ENCODE measurements at places on chromosomes 2 and 18. TPM values are rescaled to one million over a fixed set of nuclear protein-coding genes. Genes with fewer than 3 reads are reported as not detected.

CIB4 gene
- total RNA-seq, result not detected

CFAP210 gene
- not detected for total RNA-seq

DNA sequence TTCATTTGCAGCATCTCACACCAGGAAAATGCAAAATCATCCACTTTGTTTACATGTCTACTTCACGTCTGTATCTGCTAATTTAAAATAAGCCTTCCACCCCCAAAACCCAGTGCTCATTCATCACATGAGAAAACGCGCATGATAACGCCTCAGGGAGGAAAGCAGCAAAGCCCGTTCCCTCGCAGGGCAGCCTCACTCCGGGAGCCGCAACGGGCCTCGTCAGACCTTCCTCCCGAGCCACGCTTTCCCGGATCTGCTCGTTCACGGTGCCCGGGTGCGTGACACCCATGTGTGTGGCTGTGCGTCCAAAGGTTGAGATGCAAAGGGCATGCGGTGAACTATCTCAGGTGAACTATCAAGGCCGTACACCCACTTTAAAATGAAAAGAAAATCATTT is 59.8 kb downstream of the NDUFA10 start:
- H3K27ac ChIP-seq, result no peak overlapping the region
- H3K36me3 ChIP-seq, result peaks cover 50% of the 10 kb centered on the region
- DNase-seq, result no peak
- H3K27me3 ChIP-seq, result no peaks in the 10 kb centered on the region

DNA sequence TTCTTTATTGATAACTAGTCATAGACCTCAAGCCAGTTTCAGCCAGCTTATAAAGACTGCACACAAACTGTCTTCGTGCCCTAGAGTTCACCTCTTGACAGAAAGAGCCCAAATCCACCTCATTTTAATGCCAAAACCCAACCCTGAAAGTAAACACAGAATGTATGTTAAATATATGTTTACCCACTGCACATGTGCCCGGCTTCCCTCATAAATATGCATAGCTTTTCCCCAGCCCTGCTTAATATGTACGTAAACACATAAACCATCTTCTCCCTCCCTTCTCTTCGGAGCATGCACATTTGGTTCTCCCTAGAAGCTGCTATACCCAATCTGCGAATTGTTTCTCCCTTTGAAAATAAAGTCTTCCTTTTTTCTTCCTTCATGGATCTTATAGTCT is 73.9 kb upstream of the XIRP2 start:
- no peaks in the 10 kb centered on the region for H3K4me1 ChIP-seq
- no peaks in the 10 kb centered on the region for H3K27me3 ChIP-seq
- no peak overlapping the region for H3K4me3 ChIP-seq
- no peak overlapping the region for H3K27ac ChIP-seq
- no peak for DNase-seq

DNA sequence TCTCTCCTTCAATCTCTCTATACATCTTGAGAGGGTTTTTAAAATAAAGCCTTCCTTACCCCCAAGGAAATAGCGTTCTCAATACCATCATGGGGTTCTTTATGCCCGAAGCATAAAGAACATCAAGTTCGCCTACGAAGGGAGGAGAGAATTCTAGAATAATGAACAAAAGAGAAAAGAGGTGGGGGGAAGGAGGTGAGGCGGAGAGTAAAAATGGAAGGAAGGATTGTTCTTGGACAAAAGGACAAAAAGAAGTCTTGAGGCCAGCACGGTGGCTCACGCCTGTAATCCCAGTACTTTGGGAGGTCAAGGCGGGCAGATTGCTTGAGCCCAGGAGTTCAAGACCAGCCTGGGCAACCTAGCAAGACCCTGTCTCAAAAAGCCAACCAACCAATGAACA is 319.8 kb upstream of the NCKAP5 start:
- H3K4me3 ChIP-seq, result no peak overlapping the region
- no peak overlapping the region for H3K27ac ChIP-seq
- no peak for DNase-seq
- H3K4me1 ChIP-seq, result no peaks in the 10 kb centered on the region

DNA sequence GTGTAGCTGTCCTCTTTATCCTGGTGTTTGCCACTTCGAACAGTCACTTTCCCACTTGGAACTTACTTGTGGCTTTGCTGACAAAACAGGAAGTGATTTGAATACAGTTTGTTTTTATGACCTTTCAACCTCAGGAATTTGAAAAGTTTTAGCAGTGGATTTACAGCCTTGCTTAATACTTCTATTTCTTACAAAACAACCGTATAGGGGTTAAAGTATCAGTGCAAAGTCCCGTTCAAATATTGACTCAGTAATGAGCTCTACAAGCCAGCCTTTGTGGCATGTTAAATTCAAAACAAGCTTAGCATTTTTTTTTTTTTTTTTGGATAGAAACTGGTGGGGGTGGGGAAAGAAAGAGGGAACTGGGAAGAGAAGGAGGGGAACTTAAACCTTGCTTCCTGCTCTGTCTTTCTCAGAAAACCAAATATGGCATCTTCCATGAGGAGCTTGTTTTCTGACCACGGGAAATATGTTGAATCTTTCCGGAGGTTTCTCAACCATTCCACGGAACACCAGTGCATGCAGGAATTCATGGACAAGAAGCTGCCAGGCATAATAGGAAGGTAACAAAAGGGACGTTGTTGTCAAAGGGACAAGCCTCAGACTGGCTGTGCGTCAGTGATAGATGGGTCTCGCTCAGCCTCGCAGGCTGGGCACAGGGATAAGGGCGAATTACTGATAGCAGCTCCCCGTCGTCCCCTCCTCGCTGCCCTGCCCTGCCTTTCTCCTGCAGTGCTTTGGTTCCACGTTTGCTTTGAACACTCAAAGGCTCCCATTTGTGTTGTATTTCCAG is at the start of gene HNMT:
Gene HNMT, plus strand, starts transcription at position 408 of the 793 bp plus-strand sequence. Its CDS starts 19 bp downstream, at position 427.
- no peaks in the 10 kb centered on the region for H3K27me3 ChIP-seq
- no peaks in the 10 kb centered on the region for H3K36me3 ChIP-seq
- no peak for DNase-seq
- H3K27ac ChIP-seq, result no peak within 1 kb of the TSS

DNA sequence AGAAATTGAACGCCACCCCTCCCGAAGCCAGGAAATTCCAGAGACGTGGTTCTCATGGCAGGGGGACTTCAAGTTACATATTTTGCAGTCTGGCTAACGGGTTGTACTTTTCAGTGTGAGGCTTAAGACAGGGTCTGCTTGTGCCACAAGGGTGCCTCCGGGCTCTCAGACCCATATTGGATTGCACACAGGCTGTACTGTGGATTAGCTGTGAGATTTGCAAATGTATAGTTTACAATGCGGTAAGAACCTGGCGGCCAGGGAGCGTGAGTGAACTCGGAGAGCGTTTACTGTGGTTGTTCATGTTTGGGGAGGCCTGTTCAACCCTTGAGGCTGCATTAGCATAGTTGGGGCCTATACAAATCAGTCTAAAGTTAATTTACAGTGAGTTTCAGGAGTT is 143.9 kb upstream of the SIX2 start:
- no peaks in the 10 kb centered on the region for H3K4me1 ChIP-seq
- H3K27me3 ChIP-seq, result no peaks in the 10 kb centered on the region
- no peak overlapping the region for H3K27ac ChIP-seq

All from CD4-positive, alpha-beta memory T cell (primary cell).